Activated T-helper 2 cell treated with anti-CD3 and anti-CD28 coated beads, Interferon-gamma antibody, Interleukin-2, Interleukin-4, amounts not matched to agents 10 μg/mL and 5 μg/mL and 100 μg/mL, durations not matched to agents 14 hours and 24 hours and 36 hours (primary cell): ENCODE measurements at places on chromosomes 3 and 15. TPM values are rescaled to one million over a fixed set of nuclear protein-coding genes. Genes with fewer than 3 reads are reported as not detected.

- H3K4me1 ChIP-seq: no peaks in the 10 kb centered on the region
- no peak for DNase-seq
- H3K36me3 ChIP-seq: no peaks in the 10 kb centered on the region
Observed at GRCh38 chr3:113194823-113195401, 16.4 kb upstream of the BOC start.

GRCh38 chr3:170496868-170497140 is 78.1 kb downstream of the CLDN11 start:
- no peak overlapping the region for H3K27ac ChIP-seq
- no peaks in the 10 kb centered on the region for H3K4me1 ChIP-seq
- peaks cover 5% of the 10 kb centered on the region for H3K27me3 ChIP-seq
- no peak overlapping the region for H3K4me3 ChIP-seq
- H3K36me3 ChIP-seq: no peaks in the 10 kb centered on the region

DNA sequence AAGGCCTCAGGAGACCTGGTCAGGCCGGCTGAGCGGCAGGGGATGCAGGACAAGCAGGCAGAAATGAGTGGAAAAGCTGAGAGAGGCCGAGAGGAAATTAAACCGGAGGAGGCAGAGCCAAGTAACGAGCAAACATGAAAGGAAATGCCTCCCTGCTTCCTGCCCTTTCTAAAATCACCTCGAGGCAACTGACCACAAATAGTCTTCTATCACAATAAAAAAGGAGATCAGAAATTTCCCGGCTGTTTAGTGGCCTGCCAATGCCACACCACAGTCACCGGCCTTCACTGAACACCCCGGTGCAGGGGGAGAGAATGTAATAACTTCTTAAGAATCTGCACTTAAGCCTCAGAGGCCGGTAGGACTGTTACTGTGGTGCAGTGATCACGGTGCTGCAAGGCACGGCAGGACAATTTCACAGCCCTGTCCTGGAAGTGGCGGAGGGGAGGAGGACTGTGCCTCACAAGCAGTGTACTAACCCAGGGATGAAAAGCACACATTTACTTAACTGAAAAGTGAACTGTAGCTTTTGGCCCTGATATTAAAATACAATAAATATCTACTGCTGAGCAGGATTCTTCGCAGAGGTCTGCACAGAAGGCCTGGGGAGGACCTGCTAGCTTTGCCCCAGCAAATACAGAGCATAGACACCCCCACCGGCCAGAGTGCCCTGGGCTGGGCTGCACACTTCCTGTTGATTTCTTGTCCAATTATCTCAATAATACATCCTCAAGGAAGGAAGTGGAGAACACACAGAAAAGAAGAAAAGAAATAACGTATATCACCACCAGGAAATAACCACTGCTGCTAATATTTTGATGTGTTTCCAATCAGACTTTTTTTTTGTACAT is 183.5 kb upstream of the NSMCE3 start:
- H3K27me3 ChIP-seq: no peaks in the 10 kb centered on the region
- H3K27ac ChIP-seq: no peak overlapping the region
- peaks cover 6% of the 10 kb centered on the region for H3K4me1 ChIP-seq
- H3K4me3 ChIP-seq: no peak overlapping the region

Gene GPR87
- 1.1 and 1.2 TPM in 2 replicates for total RNA-seq

Gene SEMA5B
- not detected in 2 replicates for total RNA-seq

GRCh38 chr3:46365041-46365440 is 5.7 kb upstream of the CCR5 start:
- H3K27ac ChIP-seq: no peak overlapping the region
- H3K4me3 ChIP-seq: no peak overlapping the region
- peaks cover 40% of the 10 kb centered on the region for H3K4me1 ChIP-seq
- no peaks in the 10 kb centered on the region for H3K36me3 ChIP-seq
- DNase-seq: no peak
- H3K27me3 ChIP-seq: peaks cover 60% of the 10 kb centered on the region

Gene HGD
- total RNA-seq: 0.14 and 0.76 TPM in 2 replicates

Gene FAM3D
- not detected in 2 replicates for total RNA-seq

- peak; percentile 69 for DNase-seq
- H3K27ac ChIP-seq: peak overlapping the region; percentile 84
- H3K27me3 ChIP-seq: no peaks in the 10 kb centered on the region
- peaks cover 36% of the 10 kb centered on the region for H3K4me1 ChIP-seq
- H3K4me3 ChIP-seq: peak overlapping the region; percentile 69
- H3K36me3 ChIP-seq: peaks cover 81% of the 10 kb centered on the region
Observed at GRCh38 chr3:56725175-56725574, 42.1 kb upstream of the TASOR start.

DNA sequence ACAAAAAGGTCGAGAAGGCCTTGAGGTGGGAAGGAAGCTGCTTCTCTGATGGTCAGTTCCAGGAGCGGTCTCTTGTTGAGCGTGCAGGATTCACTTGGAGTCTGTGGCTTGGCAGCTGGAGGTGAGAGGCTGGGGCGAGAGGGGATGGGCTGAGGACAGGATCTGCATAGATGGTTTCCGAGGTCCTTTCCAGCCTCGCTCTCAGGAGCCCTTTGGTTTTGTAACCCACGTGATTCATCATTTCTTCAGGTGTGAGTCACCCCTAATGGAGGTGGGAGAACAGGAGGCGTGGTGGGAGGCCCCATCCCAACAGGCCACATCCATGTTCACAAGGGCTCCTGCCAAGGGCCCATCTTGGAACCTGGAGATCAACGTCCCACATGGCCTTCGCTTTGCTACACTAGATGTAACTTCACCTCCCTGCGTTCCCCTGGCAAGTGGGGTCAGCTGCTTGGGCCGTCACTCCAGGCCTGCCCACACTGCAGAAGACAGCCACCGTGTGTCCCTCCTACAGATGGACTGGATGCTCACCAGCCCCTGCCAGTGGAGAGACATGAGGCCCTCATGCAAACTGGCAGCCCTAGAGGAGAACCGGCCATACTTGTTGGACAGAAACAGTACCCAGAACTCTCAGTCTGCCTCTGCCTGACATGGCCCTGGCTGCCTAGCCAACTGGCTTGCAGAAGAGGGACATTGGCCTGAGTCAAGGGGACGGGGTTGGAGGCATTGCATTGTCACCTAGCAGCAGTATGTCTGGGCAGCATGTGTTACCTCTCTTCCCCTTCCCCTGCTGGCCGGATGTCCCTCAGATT is 1.6 kb upstream of the PCSK6 start:
- H3K4me1 ChIP-seq: peaks cover 5% of the 10 kb centered on the region
- H3K36me3 ChIP-seq: no peaks in the 10 kb centered on the region
- no peak overlapping the region for H3K4me3 ChIP-seq
- DNase-seq: no peak

Gene ATP6V1A
- total RNA-seq: 35.7 and 38.3 TPM in 2 replicates

DNA sequence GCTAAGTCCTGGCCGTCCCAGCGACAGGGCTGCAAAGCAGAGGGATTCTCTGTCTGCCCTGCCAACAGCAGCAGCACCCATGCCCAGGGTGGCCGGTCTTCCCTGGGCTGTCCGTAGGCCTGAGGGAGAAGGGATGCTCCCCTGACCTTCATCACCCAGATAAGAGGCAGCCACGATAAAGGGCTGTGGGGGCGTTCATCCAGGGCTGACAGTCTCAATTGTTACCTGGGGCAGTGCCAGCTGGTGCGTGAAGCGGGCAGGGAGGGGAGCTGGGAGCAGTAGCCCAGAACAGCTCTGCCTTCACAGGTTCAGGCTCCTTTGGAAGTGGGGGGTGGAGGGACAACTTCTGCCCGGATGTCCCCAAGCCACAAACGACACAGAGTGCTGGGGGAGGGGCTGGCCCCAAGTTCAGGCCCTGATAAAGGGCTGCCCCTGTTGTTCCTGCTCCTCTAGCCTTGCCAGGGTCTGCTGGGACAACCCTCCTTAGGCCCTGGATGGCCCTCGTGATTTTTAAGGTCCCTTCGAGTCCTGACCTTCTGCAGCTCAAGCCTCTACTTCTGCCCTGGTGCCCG is 94.7 kb downstream of the RAB11A start:
- H3K4me3 ChIP-seq: no peak overlapping the region
- no peak for DNase-seq
- no peaks in the 10 kb centered on the region for H3K36me3 ChIP-seq

GRCh38 chr15:34359416-34359815 is 7.6 kb downstream of the LPCAT4 start:
- no peaks in the 10 kb centered on the region for H3K27me3 ChIP-seq
- H3K27ac ChIP-seq: no peak overlapping the region
- peaks cover 55% of the 10 kb centered on the region for H3K36me3 ChIP-seq
- H3K4me1 ChIP-seq: peaks cover 1% of the 10 kb centered on the region

DNA sequence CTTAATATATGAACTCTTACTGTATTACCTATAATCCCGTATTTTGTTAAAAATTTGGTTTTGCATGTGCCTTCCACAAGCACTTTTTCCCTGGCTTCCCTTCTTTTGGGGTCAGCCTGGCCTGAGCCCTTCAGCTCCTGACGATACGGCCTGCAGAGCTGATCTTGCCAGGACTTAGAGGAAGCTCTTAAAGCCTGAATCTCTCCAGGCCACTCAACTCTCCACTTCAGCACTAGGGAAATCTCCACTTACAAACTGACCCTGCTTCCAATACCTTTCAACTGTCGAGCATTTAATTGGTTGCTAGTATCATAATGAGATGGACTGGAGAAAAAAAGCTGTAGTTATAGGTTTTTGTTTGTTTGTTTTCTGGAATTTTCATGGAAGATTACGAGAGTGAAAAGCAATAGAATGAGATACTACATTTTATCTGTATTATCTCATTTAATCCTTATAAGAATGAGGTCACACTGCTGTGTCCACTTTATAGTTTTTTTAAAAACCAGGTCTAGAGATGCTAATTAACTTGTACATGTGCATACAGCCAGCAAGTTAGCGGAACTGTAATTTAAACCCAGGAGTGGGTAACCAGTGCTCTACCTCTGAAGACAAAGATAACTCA is 54.8 kb downstream of the ZBTB38 start:
- DNase-seq: no peak
- peaks cover 18% of the 10 kb centered on the region for H3K36me3 ChIP-seq
- no peaks in the 10 kb centered on the region for H3K27me3 ChIP-seq
- H3K4me3 ChIP-seq: no peak overlapping the region
- no peak overlapping the region for H3K27ac ChIP-seq
- H3K4me1 ChIP-seq: peaks cover 14% of the 10 kb centered on the region

Gene C3orf49
- not detected in 2 replicates for total RNA-seq

GRCh38 chr3:149536429-149536828 is 61.9 kb downstream of the TM4SF4 start:
- no peaks in the 10 kb centered on the region for H3K36me3 ChIP-seq
- peaks cover 3% of the 10 kb centered on the region for H3K4me1 ChIP-seq
- DNase-seq: no peak
- no peak overlapping the region for H3K4me3 ChIP-seq
- peaks cover 12% of the 10 kb centered on the region for H3K27me3 ChIP-seq

Gene MITF
- 0.07 and 0.28 TPM in 2 replicates for total RNA-seq

DNA sequence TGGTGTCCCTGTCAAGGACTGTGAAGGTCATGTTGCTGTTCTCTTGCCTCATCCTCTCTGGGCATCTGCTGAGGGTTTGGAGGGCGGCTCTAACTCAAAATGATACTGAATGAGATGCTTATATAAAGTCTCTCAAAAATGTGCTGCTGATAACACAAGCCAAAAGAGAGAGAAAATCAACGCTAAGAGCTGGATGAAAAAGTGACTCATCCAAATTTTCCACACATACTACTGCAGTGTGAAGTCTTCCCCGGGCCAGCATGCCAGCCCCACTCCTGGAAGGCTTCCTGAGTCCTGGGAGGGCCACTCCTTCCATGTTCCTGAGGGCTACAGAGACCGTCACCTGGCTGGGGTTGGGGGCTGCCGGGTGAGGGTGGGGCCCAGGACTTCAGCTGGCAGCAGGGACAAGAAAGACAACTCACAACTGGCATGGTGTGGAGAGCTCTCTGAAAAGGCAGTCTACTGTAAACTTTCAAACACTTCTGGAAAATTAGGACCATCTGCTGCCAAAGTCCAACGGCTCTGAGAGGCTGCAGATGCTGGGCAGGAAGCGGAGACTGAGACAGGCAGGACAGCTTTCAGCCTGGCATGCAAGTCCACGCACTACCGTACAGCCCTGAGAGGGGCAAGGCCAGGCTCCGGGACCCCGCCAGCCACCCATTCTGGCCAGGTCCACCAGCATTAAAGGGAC is 200.3 kb downstream of the ADAMTS17 start:
- DNase-seq: no peak
- no peaks in the 10 kb centered on the region for H3K36me3 ChIP-seq
- peaks cover 2% of the 10 kb centered on the region for H3K4me1 ChIP-seq
- H3K27ac ChIP-seq: no peak overlapping the region

DNA sequence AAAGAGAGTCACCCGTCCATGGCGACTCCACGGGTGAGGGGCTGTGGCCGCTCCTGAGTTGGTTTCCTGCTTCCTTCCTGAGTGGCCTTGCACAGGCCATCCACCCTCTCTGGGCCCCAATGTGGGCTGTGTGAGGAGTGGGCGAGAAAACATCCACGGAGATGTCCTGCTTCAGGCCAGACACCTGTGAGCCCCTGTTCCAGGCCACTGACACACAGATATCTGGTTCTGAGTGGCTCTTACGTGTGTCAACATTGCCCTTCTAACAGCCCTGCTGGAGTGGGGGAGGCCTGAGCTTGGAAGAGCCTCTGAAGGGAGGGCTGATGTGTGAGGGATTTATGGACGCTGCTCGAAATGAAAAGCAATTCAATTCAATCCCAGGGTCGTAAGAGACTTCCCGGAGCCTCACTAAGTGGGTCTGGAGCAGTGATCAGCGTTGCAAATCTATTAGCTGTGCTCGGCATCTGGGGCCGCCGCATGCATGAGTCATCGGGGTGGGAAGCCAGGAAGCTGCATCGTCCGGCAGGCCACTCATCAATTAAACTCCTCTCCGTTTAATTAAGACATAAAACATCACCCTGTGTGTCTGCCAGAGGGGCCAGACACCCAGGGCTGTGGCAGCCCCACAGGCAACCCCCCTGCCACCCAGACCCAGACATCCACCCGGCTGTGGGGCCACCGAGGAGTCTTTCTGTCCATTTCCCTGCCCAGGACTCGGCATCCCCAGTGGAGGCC is 20.0 kb upstream of the PRR23E start:
- no peak for DNase-seq
- H3K4me1 ChIP-seq: no peaks in the 10 kb centered on the region
- H3K4me3 ChIP-seq: no peak overlapping the region
- no peaks in the 10 kb centered on the region for H3K36me3 ChIP-seq

DNA sequence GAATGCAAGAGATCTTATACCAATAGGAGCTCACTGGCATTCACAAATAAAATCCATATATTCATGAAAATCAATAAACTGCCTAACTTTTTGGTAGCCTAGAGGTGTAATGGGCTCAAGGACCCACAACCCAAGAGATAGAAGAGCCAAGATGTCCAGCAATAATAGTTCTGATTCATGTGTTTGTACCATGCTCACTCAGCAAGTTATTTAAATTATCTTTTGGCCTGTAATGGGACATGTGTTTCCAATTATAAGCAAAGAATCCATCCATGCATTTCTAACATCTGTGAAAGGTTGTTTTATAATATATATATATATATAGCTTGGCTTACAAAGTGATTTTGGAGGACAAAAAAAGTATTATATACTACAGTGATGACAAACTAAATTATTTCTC is 29.7 kb upstream of the SHC4 start:
- no peak for DNase-seq
- H3K27ac ChIP-seq: no peak overlapping the region
- peaks cover 59% of the 10 kb centered on the region for H3K36me3 ChIP-seq
- no peaks in the 10 kb centered on the region for H3K27me3 ChIP-seq

GRCh38 chr3:71752831-71753700 is 589 bp upstream of the GPR27 start:
- DNase-seq: no peak
- H3K27me3 ChIP-seq: peaks cover 73% of the 10 kb centered on the region
- H3K27ac ChIP-seq: no peak overlapping the region
- peak overlapping the region; percentile 43 for H3K4me3 ChIP-seq

Gene TMEM40
- total RNA-seq: not detected in 2 replicates

Gene AMOTL2
- total RNA-seq: not detected in 2 replicates

Gene ERICH6
- 0.21 and 0.39 TPM in 2 replicates for total RNA-seq
